Activated CD4-positive, alpha-beta T cell treated with anti-CD3 and anti-CD28 coated beads for 24 hours (primary cell): ENCODE measurements at places on chromosomes 5 and 9.

DNA sequence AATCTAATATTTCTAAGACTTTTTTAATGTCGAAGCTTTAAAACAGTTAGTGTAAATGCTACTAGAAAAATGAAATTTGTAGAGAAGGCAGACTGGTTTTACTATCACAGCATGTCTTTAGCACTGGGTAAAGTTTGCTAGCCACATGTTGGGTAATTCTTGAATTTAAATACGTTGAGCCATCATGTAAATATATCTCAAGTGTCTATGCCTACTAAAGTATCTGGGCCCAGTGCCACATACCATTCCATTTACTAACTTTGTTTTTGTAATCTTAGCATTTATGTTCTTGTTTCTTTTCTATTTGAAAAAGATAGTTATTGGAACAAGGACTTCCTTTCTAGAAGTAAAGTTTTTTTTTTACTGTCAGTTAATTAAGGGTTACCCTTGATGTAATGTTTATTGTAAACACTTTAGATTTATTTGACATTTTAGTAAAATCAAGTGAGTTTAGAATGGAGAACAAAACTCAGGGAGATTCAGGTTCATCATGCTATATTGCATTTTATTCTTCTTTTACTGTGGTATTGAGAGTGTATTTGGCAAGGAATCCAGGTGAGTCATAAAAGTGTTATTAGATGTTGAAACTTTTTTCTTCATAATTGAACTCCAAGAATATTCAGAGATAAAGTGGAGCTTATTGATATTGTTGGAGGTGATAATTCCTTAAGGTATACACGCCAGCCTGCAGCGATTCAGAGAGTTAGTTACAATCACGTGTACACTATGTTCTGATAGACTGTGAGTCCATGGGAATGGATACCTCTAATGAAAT, 182.4 kb downstream of the CCDC171 start:
- DNase-seq = no peak

GRCh38 chr9:7341571-7341970, 458.0 kb downstream of the DMAC1 start:
- DNase-seq = no peak

DNA sequence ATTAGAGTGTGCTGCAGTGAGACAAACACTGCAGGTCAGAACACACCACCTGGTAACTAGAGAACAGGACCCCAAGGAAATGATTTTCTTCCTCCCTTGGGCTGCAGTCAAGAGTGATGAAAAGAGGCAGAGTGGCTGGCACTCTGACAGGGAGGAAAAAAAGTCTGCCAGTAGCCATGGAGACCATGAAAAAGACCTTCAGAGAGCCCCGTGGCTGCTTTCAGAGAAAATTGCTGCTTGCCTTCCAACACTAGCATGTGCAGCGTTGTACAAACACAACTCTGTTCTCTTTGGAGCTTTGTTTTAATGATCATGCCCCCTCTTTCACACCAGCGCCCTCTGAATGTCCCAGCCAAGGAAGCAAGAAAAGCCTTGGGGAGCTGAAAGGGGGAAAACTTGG, 68.8 kb downstream of the ANKRD55 start:
- DNase-seq = no peak

GRCh38 chr5:171863935-171864334, 78.3 kb downstream of the SMIM23 start:
- no peak for DNase-seq

DNA sequence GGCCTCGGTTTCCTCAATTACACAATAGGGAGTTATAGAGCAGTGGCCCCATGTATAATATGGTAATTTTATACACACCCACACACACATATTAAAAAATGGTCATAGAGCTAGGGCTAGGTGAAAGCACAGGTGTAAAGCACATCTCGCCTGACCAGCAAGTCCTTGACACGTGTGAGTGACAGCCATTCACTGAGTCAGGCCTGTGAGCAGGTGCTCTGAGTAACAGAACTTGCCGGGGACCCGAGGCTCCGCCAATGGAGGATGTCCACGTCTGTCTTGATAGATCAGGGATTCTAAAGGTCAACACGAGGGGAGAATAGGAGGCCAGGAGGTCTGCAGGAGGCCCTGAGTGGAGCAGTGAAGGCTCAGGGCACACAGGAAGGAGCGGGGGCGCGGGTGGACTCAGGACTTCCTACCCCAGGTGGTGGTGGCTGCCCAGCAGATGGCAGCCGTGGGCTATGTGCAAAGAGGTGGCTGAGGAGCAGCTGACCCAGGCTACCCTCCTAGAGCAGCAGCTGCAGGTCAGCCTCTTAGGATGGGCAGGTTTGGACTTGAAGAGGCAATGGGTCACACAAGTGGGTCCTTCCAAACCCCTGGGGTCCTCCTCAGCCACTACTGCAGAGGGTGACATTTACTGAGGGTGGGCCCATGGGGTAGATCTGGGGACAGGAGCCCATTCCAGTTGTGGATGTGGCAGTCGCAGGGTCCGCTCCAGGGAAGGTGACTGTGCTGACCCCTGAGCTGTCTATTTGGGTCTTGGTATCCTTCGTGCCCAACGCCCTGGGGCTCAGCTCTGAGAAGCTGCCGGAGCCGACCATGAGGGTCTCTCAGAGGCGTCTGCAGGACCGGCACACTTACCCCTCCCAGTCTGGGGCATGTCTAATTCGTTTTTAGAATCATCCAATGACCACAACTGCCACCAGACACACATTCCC, 45.9 kb downstream of the PRRT1B start:
- DNase-seq = peak; percentile 78

GRCh38 chr5:132265336-132266030, 8.0 kb downstream of the PDLIM4 start:
- no peak for DNase-seq

DNA sequence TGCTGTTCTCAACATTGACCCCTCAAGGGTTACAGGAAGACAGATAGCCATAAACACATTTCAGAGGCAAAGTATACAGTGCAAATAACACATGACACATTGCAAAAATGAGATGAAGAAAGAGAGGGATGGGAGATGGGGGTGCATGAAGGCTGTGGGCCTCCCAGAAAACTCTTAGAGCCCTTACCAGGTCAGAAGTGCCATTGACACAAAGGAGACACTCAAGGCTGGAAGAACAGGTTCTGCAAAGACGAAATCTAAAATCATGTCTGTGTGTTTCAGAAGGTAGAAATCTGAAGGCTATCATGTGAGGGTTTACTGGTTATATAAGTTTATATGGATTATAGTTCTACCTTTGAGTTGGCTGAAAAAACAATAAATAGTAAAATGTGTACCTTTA, 318.8 kb downstream of the BNC2 start:
- no peak for DNase-seq

GRCh38 chr5:14687023-14687665, 22.6 kb downstream of the OTULIN start:
- no peak for DNase-seq

GRCh38 chr5:132787076-132787475, 10.0 kb upstream of the SEPTIN8 start:
- DNase-seq = no peak

GRCh38 chr9:133782157-133783130, 44.3 kb upstream of the SARDH start:
- peak; percentile 60 for DNase-seq

- DNase-seq = no peak
Measured at GRCh38 chr9:86459599-86460155, 105.5 kb upstream of the TUT7 start.

DNA sequence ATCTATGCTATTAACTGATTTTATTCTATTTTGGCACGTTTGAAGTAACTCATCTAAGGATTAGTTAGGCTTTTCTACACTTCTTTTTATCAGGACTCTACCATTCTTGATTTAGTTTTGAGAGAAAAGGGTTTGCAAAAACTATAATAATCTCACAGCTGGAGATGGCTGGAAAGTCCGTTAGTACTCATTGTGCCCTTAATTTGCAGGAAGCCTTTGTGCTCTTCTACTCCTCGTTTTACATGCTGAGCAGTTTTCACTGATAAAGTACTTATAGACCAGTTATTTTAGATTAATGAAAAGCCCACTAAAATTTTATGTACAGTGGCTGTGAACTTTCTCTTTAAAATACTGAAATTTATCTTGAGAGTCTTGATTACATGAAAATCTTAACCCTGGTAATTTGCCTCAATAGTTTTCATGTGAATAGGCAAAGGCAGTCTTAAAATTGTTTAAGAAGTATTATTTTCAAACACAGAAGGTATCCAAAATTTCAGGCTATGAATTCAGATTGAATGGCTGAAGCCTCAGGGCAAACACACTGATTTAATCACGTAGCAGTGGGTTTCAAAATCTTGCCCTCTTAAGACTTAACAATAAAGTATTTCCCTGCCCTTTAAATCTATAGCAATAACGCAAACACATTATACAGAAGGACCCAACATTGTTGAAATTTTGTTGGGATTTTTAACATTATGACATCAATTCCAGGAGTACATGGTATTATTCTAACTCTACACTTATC, 18.6 kb downstream of the MLLT3 start:
- DNase-seq = no peak

- DNase-seq = no peak
Measured at GRCh38 chr5:110853267-110853666, 114.5 kb downstream of the SLC25A46 start.

GRCh38 chr5:179738742-179739141, 6.1 kb downstream of the MAML1 start:
- no peak for DNase-seq

DNA sequence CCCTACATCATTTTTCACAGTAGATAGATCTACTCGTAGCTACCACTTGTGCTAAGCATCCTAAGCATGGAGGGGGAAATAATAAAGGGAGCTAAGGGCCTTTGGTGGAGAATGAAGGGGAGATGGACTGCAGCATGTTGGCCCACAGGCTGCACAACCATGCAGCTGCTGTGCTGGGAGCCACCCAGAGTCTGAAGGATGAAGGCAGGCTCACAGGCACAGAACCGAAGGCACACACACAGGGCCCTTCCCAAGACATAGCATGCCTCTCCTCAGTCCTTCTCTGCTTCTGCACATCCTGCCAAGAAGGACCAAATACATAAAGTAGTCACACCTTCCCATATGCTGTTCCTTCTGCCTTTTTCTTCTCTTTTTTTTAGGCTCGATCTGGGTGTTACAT, 6.6 kb downstream of the FAM193B start:
- no peak for DNase-seq

DNA sequence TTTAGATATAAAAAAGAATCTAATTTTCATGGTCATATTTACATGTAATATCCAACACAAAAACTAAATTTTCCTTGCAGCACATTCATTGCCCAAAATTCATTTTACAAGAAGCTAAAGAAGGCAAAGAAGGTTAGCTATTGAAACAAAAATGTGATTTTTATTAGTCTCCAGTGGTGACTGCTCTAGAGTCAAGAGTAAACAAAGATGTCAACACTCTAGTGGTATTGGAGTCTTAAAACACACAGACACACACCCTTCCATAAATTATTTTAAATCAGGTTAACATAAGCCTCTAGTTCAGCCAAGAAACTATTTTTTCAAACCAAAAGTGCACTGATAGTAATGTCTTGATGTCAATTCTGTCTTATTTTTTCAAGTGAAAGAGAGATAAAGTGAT, 329.2 kb downstream of the ZNF608 start:
- DNase-seq = no peak

GRCh38 chr5:114857941-114858551, 311.7 kb downstream of the TRIM36 start:
- DNase-seq = no peak

- DNase-seq = no peak
Measured at GRCh38 chr9:32487981-32488380, 38.0 kb downstream of the RIGI start.

GRCh38 chr9:77422969-77423368, 225.2 kb downstream of the GNA14 start:
- DNase-seq = no peak

GRCh38 chr5:88746438-88746882, 136.5 kb downstream of the MEF2C start:
- no peak for DNase-seq

DNA sequence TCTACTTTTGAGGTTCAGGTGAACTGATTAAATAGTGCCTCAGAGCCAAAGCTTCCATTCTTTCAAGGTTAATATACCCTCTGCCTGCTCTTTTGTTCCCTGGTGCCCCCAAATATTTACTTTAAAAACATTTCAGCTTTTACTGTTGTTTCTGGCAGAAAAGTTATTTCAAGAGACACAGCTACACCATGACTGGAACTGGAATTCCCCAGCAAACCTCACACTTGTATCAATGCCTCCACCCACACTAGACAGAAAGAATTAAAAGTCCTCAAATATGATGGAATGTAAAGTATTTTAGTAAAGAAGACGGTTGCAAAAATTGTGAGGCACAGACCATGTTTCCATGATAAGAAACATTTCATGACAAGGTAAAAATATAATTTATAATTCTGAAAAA, 720.2 kb upstream of the TYRP1 start:
- no peak for DNase-seq

- DNase-seq = no peak
Measured at GRCh38 chr9:89363311-89363670, 45.0 kb downstream of the SECISBP2 start.

DNA sequence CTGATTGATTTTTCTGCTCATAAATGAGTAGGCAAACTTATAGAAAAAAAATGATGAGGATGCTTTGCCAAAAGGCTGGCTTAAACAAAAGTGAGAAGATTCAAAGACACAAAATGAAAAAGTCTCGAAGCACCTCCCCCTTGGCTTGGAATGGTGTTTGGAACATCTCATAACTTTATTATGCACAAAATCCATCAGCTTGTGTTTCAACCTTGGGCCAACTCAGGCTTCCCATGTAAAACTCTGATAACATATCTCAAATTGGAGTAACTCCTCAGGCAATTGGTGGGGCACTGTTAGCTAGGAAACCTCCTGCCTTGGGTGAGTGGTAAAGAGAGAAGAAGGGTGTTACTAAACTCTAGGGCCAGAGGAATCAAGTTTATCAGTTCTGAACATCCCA, 176.3 kb downstream of the KIAA0825 start:
- no peak for DNase-seq

DNA sequence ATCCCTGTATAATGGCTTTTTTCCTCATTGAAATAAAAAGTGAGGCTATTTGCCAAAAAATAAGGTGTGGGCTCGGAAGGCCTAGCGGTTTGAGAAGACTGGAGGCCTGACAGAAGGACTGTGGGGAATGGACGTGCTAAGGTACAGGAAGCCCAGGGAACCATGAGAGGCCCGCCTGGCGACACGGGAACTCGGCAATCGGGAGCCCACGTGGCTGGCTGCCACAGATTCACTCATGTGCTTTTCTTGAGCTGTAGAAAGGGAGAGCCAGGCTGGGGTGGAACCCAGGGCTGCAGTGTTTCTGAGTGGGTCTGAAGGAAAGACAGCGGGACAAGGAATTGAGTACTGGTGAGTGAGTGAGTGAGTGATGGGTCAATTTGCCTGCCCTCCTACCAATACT, 11.9 kb upstream of the DDX41 start:
- DNase-seq = no peak
